Sciatic nerve (tissue), 2 donors: ENCODE measurements at places on chromosomes 11 and 22. TPM values are rescaled to one million over a fixed set of nuclear protein-coding genes. Genes with fewer than 3 reads are reported as not detected.

Gene CRYBA4
- total RNA-seq = not detected

Gene OR4A16
- total RNA-seq = not detected

GRCh38 chr11:123519055-123519796, 89.2 kb downstream of the GRAMD1B start:
- no peak for DNase-seq

Gene NAALAD2
- 12.5 TPM for total RNA-seq

Gene SCGB1D2
- total RNA-seq = not detected
